Endothelial cell (in vitro differentiated cells): ENCODE measurements at places on chromosomes 13 and 19. TPM values are rescaled to one million over a fixed set of nuclear protein-coding genes. Genes with fewer than 3 reads are reported as not detected.

CCDC70 gene
- not detected for total RNA-seq

ALG5 gene
- 22.0 TPM for total RNA-seq

C3 gene
- not detected for total RNA-seq

CGB8 gene
- total RNA-seq = not detected

DNA sequence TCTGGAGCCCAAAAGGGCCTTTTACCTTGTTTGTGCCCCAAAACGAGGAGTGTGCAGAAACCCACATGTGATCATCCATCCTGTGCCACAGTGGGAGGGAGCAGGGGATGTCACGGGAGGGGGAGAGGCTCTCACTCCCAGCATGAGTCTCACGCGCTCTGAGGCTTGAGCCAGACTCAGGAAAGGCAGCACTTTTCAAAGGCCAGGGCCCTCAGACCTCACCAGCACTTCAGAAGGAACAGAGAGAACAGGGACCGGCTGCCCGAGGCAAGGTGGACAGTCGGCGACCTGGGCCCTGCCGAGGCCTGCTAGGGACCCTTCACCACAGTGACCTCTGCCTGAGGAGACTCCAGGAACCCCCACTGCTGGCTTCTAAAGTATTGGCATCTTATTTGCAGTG is 71.7 kb upstream of the WASF3 start:
- DNase-seq = no peak

DNA sequence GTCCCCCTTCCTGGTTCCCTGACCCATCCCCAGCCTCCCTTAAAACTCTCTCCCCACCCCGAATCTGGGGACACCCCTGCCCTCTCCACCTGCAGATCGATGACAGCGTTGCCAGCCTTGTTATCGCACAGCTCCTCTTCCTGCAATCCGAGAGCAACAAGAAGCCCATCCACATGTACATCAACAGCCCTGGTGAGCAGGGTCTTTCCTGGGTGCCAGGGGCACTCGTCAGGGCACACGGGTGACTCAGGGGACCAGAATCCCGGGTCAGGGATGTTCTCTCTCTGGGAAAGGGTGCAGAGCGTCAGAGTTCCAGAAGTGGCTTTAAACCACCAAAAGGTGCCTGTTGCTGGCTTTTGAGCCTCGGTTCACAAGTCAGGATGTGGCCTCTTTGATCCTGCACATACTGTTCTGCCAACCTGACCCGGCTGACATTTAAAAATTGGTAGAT is 1.0 kb downstream of the CLPP start:
- DNase-seq = no peak

DNA sequence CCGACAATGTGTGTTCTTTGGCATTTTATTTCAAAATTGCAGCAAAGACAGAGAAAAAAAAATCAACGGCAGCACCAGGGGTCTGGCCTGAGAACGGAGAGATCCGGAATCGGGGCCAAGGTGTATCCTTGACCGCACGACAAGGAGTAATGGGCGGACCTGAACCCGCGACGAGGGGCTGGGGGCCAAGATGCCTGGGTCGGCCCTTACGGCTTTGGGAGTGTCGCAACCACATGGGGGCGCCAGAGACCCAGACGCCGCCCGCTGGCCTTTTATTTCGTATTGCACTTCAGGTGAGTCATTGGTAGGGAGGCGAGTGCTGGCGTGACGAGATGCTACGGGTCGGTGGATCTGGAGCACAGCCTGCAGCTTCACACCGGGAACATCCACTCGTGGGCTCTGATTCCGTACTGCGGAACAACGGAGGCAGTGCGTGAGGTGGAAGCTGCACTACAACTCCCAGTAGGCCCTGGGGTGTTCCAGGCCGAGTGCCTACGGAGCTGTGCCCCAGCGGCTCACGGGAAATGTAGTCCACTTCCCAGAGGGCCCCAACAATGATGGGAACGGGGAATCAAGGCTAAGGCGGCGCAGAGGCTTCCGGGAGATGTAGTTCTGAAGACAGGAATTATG is 15.7 kb downstream of the BCAT2 start:
- peak; percentile 87 for DNase-seq

GRCh38 chr13:46961719-46962118 is 64.9 kb upstream of the HTR2A start:
- DNase-seq = no peak

GRCh38 chr19:56351208-56351607 is 36.6 kb upstream of the ZSCAN5A start:
- DNase-seq = no peak

- no peak for DNase-seq
These were observed 429.3 kb downstream of the DIAPH3 start for GRCh38 chr13:59734393-59734792.

DNA sequence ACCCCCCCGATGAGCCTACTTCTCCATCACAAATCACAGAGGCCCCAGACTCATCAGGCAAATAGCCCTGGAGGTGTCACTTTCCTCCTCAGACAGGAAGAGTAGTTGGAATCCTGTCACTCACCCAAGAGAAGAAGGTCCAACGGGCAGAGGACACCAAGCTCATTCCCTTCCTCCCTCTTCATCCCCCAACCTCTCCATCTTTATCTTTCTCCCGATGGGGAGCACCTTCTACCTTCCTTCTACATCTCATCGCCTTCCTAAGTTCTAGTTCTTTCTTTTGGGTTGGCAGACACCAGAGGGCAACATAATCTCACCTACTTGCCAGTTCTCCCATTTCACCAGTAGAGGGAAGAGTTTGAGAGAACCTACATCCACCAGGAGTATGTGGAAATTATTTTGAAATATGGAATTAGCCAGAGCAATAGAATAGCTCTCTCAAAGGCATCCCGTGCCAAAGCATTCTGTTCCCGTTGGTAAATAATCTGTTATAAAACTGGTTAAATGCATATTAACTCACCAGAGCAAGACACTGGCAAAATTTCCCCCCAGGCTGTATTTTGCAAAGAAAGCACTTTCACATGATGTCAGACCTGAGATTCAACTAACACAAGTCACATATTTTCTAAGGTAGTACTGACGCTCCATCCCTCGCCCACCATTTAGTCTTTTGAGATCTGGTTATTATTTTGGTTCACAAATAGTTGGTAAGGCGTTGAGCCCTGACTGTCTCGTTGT is 55.0 kb downstream of the ZIC5 start:
- peak; percentile 38 for DNase-seq

GRCh38 chr13:102555914-102556553 is 40.8 kb upstream of the TPP2 start:
- DNase-seq = peak; percentile 29

DNA sequence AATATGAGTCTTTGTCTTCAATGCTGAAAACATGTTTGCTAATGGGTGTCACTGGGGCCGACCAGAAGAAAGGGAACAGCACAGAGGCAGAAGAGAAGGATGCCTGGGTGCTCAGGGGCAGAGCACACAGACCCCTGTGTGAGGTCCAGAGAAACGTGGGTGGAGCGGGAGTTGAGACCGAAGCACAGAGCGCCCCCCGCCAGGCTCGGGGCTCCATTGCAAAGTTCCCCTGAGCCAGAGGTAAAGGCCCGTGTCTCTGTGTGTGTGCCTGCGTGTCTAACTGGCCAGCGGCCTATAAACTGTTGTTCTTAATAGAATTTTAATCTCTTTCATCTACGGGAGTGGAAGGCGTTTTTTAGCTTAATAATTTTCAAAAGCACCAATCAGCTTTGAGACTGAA is 343.1 kb downstream of the TEX29 start:
- no peak for DNase-seq

DNA sequence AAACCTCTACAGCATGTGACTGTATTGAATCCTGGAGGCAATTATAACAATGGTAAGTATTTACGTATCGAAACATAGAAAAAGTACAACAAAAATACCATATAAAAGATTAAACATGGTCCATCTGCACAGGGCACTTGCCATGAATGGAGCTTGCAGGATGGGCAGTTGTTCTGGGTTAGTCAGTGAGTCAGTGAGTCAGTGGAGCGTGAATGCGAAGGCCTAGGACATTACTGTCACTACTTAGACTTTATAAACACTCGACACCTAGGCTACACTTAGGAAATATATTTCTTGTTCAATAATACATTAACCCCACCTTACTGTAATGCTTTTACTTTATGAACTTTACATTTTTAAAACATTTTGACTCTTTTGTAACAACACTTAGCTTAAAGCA is 35.6 kb upstream of the TMTC4 start:
- no peak for DNase-seq
